ENCODE measurements at places on chromosomes 6 and 20.

DNA sequence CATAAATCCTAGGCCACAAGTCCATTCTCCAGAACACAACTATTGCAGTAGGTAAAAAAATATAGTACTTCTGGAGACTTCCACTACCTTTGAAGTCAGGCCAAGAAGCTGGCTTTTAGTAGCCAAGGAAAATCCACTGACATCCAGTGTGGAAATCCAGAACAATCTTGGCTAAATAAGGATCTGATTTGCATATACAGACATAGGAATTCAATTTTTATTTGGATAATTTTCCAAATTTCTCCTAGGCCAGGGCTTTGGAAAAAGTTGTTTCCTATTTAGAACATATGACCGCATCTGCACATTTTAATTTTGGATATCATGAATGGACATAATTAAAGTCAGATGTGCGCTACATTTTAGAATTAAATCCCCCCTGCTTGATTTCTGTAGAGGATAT lies 100.2 kb downstream of the BCAS1 start:
- no peak for DNase-seq

GRCh38 chr6:47075741-47076421 lies 33.7 kb upstream of the ADGRF1 start:
- no peak for DNase-seq

- DNase-seq, result no peak
These were observed 125.0 kb upstream of the MLIP start for GRCh38 chr6:53986165-53986720.

GRCh38 chr20:15700147-15700765 lies 873.0 kb downstream of the KIF16B start:
- no peak for DNase-seq

DNA sequence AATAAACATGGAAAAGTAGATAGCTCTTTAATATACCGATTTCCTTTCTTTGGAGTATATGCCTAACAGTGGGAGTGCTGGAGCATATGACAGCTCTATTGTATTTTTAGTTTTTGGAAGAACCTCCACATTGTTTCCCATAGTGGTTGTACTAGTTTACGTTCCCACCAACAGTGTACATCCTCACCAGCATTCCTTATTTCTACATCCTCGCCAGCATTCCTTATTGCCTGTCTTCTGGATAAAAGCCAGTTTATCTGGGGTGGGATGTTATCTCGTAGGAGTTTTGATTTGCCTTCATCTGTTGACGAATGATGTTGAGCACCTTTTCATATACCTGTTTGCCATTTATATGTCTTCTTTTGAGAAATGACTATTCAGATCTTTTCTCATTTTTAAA lies 2.6 kb downstream of the MICA start:
- DNase-seq, result no peak

All from stimulated activated CD4-positive, alpha-beta T cell treated with anti-CD3 and anti-CD28 coated beads, TNF-alpha, amount 100 ng/mL, for 1 hour (primary cell).